ENCODE measurements at places on chromosomes 16 and 17.

DNA sequence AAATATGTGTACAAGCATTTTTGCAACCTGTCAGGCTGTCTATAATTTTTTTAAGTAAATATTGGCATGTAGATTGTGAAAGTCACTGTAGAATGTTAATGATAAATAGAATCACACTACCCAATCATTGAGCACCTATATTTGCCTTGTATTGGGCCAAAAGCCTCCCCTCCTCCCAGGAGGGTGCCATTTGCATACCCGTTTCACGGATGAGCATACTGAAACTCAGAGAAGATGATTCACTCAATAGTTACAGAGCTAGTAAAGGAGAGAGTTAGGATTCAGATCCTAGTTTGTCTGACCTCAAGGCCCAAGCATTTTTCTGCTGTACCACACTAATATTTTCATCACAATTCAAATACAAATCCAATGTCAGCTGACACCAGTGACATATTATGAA, 299.7 kb upstream of the CDH11 start:
- DNase-seq = no peak

DNA sequence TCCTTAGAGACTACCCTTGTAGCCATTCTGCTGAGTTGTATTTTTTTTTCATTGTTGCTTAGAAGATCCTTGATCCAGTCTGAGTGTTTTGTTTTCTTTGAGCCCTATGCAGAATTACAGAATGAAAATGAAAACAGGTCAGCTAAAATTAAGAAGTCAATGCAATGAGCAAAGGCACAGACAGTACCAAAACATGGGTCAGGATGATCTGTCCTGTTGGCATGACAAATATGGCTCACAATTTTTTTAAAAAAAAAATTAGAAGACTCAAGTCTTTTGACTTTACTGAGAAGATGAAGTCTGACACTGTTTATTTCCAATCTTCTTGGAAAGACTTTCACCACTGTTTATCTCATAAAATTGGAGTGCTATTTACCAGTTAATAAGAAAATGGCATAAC, 32.4 kb downstream of the KCNJ16 start:
- DNase-seq = no peak

GRCh38 chr16:77060614-77061013, 130.4 kb upstream of the MON1B start:
- DNase-seq = no peak

DNA sequence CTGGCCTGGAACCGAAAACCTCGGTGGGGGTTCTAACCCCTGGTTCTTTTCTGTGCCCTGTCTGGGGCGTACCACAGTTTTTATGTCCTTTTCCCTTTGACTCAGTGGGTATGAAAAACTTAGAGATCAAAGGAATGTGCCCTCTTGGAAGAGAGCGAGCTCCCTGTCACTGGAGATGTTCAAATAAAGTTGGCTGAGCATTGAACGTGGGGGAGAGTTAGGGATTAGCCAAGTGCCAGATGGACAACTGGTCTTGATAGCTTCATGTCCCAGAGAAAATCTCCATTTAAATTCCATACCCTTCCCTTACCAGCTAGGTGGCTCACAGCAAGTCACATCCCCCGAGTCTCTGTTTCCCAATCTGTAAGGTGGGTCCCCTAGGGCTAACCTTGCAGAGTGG, 9.5 kb downstream of the ADGRG1 start:
- no peak for DNase-seq

DNA sequence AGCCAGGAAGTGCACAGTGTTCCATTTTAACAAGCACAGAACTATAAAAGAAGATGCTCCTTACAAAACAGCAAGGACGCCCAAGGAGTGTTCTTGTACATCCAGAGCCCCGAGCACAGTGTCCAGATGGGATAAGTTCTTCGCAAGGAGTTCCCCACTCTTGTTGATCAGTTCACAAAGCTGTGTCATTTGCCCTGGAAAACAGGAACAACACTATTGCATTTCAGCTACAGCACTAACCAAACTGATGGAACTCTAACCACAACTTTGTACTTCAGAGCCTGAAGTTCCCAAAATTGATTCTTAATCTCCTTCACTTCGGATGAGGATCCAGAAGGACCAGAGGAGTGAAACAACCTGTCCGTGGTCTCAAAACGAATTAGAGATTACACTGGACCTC, 5.1 kb downstream of the COPS3 start:
- DNase-seq = no peak

DNA sequence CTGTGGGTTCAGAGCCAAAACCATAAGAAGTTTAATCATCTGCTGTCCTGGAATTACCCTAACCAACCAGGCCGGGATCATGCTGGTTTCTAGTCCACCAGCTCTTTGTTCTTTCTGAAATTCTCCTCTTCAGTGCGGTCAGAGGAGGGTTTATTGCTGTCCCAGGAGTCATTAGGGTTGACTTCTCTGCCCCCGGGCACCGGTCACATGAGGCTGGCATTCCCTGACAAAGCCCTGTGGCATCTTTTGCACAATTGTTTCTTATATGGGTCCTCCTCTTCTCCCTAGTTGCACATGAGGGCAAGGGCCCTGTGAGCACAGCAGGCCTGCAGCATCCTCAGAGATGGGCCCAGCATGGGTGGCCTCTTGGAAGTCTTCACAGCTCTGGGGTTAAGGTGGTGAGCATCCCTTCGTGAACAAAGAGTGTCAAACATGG, 243.9 kb downstream of the IRF8 start:
- no peak for DNase-seq

- DNase-seq = no peak
Measured at GRCh38 chr16:8581831-8582580, 8.3 kb downstream of the TMEM114 start.

DNA sequence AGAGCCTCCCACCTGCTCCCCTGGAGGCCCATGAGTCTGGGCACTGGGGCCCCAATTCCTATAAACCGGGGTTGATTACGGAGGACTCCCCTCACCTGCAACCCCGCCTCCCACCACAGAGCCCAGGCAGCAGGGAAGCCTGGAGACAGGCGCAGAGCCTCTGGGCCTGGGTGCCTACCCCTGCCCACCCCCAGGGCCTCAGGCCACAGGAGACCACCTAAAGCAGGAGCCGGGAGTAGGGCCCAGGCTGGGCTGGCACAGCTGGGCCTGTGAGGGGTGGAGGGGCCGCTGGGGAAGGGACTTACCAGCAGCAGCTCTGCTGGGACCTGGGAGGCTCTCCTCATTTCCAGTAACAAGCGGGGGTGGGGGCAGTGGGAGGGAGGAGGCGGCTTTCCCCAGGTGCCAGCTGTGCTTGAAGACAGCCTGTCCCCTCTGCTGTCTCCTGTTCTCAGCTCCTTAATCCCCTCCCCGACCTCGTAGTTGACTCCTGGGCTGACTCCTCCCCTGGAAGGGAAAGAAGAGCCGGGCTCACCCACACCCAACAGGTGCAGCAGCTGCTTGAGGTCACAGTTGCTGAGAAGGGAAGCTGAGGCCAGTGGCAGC, 46.8 kb downstream of the TMEM235 start:
- DNase-seq = no peak

DNA sequence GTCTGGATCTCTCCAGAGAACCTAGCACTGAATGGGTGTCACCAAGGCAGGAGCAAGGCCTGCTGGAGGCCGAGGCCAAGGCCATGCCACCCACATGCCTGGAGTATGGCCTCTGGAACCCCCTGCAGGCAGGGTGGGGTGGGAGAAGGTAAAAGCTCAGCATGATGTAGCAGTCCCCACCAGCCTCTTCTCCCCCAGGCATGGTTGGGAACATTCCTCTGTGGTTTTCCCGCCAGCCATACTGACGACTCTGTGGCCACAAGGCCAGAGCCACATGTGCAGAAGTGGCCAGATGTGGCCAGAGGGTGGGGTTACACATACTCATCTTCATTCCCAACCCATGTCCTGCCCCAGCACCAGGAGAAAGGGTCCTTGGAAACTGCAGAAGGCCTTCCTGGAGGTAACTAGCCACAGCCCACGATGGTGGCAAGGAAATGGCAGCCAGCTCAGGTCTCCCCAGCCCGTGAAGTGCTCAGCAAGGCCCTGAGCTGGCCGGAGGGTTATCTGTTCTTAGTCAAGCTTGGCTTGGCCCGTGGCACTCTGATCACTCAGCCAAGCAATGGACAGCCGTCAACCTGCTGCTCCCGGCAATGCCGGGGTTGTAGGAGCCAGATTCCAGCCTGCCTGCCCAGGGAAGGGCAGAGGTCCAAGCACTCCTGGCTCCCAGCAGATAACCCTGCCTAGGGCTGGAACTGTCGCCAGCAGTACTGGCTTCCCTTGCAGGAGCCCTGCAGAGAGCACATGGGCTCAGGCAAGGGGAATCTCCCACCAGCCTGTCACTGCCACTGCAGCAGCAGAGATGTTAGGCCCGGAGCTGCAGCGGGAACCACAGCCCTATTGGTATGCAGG, 26.1 kb downstream of the HDAC5 start:
- DNase-seq = no peak

GRCh38 chr17:16286009-16286946, 67.0 kb downstream of the CENPV start:
- DNase-seq = peak; percentile 66

DNA sequence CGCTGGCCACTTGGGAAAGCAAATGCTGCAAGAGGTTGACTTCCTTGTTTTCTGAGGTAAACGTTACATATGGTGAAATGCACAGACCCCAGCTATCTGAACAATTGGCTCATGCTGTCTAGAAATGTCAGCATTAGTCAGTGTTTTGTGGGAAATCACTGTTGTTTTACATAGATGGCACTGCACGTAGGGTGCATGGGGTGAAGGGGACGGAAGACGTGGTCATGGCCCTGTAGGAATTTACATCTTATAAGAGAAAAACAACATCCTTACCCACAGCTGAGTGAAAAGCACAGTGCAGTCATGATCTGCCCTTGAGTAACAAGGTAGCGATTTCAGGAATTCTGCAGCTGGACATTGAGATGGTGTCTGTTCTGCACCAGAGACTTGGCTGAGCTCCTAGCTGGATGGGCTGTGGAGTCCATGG, 15.2 kb downstream of the RPTOR start:
- DNase-seq = no peak

GRCh38 chr16:53089434-53090285, 34.9 kb downstream of the CHD9 start:
- DNase-seq = no peak

DNA sequence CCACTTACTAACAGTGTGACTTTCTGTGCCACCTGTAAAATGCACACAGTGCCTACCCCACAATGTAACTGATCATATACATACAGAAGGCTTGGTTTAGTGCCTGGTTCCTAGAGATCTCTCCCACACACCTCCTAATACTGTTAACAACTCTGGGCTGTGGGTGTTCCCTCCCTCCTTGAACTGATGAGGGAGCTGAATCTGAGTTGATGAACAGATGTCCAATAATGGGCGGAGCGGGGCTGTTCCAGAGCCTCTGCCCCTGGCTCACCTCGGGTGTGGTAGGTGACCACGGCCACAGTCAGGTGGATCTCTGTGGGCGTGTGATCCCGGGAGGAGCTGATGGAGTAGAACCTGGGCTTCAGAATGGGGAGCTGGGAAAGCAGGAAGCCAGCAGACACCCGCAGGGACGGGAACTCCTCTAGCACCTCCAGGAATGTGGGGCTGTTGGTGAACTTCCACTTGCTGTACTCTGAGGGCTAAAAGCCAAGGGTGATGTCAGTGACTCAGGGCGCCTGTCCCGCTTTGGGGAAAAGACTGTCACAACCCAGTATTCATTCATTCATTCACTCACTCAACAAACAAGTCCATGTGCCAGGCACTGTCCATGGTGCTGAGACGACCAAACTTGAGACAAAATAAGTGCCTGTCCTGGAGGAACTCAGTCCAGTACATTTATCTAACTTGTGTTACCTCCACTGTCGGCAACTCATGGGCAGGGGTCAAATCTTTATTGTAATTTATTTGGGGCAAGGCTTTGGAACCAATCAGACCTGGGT, 37.6 kb downstream of the NOS2 start:
- no peak for DNase-seq

DNA sequence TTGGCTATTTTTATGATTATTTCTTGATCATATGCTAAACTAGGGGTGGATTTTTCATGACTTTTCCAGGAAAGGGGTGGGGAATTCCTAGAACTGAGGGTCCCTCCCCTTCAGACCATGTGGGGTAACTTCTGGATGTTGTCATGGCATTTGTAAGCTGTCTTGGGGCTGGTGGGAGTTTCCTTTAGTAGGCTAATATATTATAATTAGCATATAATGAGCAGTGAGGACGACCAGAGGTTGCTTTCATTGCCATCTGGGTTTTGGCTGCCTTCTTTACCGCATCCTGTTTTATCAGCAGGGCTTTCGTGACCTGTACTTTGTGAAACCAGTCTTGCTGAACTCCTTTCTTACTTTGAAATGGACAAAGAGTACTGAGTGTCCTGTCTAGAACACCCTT, 40.4 kb upstream of the ABCA5 start:
- DNase-seq = no peak

GRCh38 chr17:34081269-34081668, 173.8 kb upstream of the CCL2 start:
- no peak for DNase-seq

DNA sequence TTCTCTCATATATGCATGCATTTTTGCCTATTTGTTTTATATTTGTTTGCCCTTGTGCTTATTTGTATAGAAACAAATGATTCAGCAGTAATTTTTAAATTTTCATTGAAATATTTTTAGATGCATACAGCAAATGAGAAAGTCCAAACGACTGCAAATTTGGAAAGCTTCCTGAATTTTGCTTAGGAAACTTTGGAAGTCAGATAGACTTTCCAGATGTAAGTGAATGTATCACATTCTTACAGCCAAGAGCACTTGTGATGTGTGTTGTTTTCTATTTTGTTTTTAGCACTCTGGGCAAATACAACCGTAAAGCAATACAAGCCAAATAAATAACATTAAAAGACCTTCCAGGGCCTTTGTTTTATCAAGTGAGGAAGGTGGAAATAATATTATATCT, 680.8 kb upstream of the CDH8 start:
- DNase-seq = no peak

DNA sequence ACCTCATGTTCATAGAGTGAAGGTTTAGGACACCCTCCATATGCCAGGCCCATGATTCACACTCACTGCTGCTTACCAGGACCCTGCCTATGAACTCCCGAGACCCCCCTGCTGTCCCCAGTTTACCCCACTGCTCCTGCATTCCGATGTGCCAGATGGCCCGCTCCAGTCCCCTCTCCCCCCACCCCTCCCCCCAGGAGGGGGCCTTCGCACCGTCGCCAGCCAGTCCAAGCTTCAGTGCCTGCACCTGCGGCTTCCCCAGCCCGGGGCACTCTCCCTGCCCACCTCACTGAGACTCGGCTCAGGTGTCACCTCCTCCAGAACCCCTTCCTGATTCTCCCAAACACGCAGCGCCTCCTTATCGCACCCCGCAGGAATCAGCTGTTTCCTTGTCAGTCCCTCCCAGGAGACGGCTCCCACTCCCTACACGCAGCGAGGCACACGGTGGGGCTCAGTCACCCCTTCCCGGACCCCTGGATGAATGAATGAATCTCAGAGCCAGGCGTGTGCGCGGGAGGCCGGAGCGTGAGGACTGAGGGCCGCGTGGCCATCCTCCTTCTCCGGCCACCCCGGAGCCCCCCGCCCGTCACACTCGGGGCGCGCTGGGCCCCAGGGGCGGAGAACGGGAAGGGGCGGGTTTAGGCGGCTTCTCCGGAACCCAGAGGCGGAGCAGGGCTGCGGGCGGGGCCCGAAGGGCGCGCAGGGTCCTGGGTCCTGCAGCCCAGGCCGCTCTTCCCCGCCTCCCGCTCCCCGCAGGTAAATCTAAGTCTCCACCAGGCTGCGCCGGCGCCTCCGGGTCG, 1.6 kb downstream of the MYO1C start:
- DNase-seq = peak; percentile 81

- DNase-seq = no peak
Measured at GRCh38 chr16:2231016-2231931, 5.0 kb upstream of the DNASE1L2 start.

Measured in HuH-7.5 (cell line).